ENCODE measurements at places on chromosomes 11 and 22. TPM values are rescaled to one million over a fixed set of nuclear protein-coding genes. Genes with fewer than 3 reads are reported as not detected.

DNA sequence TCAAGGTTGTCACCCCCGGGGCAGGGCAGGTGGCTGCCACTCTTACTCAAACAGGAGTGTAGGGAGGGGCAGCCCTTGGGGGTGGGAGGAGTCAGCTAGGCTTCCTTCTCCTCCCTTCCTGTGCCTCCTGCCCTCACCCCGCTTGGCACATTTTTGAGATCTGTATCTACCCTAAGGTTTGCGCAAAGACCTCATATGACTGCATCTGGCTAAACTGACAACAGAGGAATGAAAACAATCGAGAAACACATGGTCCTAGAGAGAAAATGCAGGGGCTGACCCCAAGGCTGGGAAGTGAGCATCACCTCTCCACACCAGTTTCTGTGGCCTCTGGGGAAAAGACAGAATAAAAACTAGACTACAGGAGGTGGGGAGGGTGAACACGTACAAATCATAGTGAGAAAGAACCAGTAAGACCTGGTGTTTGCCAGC, 28.1 kb downstream of the IGSF9B start:
- peaks cover 2% of the 10 kb centered on the region for H3K4me1 ChIP-seq
- no peak for DNase-seq
- H3K36me3 ChIP-seq = peaks cover 12% of the 10 kb centered on the region
- H3K27me3 ChIP-seq = no peaks in the 10 kb centered on the region

- H3K4me3 ChIP-seq = no peak overlapping the region
- no peaks in the 10 kb centered on the region for H3K27me3 ChIP-seq
- no peaks in the 10 kb centered on the region for H3K36me3 ChIP-seq
- no peaks in the 10 kb centered on the region for H3K4me1 ChIP-seq
- H3K27ac ChIP-seq = no peak overlapping the region
- DNase-seq = no peak
Observed at GRCh38 chr11:110795112-110795624, 82.9 kb upstream of the ARHGAP20 start.

GSTT2 gene
- 1.6 TPM for total RNA-seq

PEX16 gene
- 19.6 TPM for total RNA-seq

HTR3B gene
- total RNA-seq = not detected

CYP2D6 gene
- total RNA-seq = 0.24 TPM

All from gastrocnemius medialis (tissue), 4 donors.